ENCODE measurements at places on chromosomes 2 and 18.
A peak's percentile ranks its signal among the peaks of the same experiment; 100 is the strongest.

DNA sequence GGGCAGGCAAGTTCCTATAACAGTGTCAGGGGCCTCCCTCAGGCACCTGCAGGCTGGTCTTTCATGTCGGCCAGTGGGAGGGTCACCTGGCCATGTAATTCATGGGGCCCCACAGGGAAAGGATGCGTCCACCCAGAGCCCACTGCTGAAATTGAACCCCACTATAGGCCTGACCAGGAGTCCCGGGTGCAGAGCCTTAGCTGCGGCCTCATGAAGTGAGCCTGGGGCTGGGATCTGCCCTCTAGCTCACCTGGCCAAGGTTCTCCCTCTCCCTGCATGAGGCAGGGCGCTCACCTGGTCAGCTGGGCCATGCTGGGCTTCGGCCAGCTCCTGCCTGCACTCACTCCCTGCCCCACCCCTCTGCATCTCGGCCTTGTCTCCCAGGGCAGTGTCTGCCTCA, 41.1 kb downstream of the C1QL2 start:
- DNase-seq, result no peak

DNA sequence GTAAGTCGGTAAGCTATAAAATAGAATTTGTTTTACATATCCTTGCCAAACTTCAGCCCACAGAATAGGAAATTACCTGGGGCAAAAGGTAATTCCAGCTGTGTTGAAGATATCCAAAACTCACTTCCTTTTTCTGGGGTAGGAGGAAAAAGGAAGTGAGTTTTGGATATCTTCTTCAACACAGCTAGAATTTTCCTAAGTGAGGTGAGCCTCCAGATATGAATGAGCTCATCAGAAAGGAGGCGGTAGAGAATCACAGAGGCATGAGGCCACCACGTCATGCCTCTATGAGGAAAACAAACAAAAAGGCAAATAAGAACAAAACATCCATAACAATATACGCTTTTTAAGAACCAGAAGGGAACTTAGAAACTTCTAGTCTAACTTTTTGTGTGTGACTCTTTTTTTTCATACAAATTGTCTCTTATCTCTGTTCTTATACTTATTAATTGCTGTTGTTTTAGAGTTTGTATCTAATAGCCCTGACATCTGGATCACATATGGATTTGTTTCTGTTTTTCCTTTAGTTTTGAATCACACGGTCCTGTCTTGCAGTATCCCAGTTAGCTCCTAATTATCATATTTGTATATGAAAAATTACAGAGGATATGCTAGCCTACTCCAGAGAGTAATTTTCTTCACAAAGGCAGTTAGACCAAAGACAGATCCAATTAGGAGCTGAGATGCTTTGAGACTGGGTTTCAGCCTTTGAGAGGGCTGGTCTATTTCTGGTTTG, 104.5 kb downstream of the RBM43 start:
- no peak for DNase-seq

DNA sequence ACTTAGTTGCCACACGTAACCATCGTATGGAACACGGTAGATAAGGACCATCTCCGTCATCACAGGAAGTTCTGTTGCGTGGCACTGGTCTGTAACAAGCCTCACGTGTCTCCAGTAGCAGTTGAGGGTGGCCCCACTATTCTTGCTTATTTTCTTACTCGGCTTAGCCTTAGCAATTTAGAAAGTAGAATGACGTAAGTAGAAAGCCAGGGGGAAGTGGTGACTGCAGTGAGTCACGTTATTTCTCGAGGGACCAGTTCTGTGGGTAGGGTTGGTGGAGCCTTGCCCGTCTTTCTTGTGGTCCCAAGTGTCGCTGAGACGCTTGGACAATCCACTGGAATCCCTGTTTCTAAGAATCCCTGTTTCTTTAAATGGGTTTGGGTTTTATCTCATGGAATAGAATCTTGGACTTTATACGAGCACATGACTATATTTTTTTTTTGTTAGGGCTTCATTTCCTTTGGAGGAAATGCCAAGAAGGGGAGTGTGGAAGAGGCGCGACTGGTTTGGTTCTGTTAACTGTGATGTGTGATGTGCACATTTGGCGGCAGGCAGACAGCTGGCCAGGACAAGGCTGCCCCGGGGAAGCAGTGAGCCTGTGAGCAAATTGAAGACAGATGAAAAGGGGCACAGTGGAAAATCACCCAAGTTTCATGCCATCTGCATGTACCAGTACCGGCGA, 96.2 kb downstream of the CABLES1 start:
- DNase-seq, result peak; percentile 68

DNA sequence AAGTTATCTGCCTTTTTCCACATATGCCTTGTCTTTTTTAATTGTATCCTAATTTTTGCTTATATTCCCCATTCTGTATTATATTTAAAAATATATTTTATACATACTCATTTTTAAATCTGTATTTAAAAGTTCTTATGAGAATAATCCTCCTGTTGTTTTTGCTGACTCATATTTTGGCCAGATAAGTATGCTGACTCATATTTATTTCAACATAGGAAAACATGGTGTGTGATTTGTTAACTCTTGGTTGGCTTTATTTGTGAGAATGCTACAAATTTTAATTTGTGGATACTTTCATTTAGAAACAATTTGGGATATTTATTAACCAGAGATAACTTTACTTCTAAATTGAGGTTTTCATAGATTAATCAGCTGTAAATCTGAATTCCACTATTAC, 587.7 kb downstream of the CPS1 start:
- no peak for DNase-seq

DNA sequence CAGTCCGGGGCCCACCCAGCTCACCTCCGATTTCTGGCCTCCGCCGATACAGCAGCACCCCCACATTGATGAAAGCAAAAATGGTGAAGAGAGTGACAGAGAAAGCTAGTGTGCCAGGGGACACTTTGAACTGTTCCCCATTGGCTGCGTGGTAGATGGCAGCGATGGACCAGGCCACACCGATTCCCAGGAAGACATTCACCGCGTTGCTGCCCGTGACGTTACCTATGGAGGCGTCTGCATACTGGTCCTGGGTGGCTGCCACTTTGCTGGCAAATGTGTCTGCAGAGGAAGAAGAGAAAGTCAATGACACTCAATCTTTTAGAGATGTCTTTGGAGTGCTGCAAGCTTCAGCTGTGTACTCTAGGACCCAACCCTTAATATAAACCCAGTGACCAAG, 336.3 kb upstream of the THUMPD2 start:
- DNase-seq, result no peak

GRCh38 chr2:97911206-97911921, 84.4 kb downstream of the TMEM131 start:
- DNase-seq, result no peak

All from activated naive CD8-positive, alpha-beta T cell treated with anti-CD3 and anti-CD28 coated beads, Interleukin-2, amount 50 U/mL, for 24 hours (primary cell).